ENCODE measurements at places on chromosomes 4 and X.

- no peak for DNase-seq
These were observed 4.4 kb downstream of the TLR7 start for GRCh38 chrX:12871257-12871656.

- no peak for DNase-seq
These were observed 7.8 kb downstream of the CXXC4 start for GRCh38 chr4:104486716-104487504.

DNA sequence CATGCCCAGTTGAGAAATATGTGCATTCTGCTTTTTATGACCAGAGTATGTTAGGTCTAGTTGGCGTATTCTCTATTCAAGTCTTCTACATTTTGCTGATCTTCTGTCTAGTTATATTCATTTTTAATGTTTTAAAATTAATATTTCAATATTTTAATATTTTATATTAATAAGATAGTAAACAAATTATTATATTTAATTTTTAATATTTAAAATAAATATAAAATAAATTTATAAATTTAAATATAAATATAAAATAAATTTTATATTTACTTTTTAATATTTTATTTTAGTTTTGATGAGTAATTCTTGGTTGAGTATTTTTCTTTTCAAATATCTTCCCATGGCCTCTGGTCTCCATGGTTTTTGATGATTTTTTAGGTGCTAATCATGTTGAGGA, 123.8 kb downstream of the GABRA2 start:
- DNase-seq, result no peak

DNA sequence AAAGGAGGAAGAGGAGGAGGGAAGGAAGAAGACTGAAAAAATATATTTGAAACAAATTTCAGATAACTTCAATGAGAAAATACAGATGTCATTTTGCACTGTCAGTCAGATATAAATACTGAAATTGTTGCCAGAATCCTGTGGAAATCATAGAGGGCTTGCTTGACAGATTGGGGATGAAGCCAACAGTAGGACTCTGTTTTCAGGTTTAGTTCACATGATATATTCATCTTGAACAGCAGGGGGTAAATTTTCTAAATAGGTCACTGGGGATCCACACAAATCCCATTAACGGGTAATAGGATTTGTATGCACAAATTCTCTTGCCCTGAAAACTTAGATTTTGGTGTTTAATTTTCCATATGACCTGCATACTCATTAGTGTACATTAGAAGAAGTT, 103.3 kb upstream of the PCDH18 start:
- no peak for DNase-seq

DNA sequence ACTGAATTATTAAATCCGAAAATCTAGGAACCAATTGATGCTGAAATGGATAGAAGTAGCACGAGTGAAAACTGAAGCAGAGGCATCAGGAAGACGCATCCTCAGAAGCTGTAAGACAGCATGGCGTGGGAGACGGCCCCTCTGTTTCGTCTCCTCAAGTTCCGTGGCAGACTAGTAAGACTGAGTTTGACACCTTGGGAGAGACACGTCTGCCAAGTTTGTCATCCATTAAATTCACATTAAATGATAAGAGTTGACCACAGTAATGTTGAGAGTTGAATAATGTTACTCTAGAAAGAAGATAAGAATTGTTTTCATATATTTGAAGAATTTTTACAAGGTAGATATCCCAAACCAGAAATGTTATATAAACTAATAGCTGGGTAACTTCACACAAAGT, 736.1 kb upstream of the FRG1 start:
- no peak for DNase-seq

DNA sequence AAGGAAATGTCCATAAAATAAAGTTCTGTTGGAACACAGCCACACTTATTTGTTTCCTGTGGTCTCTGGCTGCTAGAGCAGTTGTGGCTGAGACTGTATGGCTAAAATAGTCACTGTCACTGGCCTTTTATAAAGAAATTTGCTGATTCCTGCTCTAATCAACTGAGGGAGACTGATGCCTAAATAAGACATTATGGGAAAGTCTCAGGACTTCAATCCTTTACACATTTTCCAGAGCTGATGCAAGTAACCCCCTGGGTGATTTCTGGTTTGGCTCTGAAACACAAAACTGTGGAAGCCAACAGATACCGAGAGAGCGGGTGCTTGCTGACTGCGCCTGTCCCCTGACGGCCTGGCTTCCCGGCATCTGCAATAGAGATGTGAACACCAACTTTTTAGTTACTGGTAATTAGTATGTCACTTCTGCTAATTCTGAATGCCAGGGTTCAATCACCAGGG, 64.0 kb downstream of the POLR2B start:
- no peak for DNase-seq
